Myocyte (in vitro differentiated cells): ENCODE measurements at places on chromosomes 7 and 10.

DNA sequence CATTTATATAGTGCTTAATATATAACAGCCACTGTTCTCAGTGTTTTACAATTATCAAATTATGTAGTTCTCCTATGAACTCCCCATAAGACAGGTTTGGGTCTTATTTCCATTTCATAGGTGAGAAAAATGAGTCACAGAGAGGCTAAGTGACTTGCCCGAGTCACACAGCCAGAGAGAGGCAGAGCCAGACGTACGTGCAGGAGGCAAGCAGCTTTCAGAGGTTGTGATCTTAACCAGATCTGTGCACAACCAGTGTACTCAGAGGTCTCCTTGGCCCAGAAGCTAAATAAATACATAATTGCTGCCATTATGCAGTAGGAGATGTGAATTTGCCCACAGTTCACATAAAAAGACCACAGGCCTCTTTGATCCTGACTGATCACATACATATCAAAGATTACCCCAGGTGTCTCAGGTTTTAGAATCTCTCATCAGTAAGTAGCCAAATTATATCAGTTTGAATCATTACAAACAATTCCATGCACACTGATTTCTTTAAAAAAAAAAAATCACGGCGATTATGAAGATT, 304.7 kb upstream of the AOAH start:
- no peak for DNase-seq

DNA sequence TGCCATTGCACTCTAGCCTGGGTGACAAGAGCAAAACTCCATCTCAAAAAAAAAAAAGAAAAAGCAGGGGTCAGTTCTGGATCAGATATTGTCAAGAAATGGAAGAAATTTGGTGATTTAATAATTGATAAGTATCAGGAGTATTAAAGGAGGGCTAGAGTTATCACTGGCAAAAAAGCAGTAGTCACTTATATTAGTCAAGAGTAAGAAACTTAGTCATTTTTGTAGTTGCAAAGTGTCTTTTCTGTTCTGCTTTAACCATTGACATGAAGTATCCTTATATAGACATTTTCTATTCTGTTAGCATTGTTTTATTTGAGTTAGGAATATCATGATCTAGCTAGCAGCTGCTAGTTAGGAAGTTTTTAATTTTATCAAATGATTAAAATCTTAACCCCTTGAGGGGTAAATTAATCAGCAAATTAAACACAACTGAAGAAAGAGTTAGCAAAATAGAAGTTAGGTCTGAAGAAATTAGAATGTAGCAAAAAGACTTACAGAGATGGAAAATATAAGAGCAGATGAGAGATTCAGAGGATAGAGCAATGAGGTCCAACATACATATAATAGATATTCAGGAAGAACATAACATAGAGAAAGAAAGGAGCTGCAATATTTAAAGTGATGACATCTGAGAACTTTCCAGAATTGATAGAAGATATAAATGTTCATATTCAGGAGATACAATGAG, 7.3 kb upstream of the CCDC6 start:
- DNase-seq, result no peak

DNA sequence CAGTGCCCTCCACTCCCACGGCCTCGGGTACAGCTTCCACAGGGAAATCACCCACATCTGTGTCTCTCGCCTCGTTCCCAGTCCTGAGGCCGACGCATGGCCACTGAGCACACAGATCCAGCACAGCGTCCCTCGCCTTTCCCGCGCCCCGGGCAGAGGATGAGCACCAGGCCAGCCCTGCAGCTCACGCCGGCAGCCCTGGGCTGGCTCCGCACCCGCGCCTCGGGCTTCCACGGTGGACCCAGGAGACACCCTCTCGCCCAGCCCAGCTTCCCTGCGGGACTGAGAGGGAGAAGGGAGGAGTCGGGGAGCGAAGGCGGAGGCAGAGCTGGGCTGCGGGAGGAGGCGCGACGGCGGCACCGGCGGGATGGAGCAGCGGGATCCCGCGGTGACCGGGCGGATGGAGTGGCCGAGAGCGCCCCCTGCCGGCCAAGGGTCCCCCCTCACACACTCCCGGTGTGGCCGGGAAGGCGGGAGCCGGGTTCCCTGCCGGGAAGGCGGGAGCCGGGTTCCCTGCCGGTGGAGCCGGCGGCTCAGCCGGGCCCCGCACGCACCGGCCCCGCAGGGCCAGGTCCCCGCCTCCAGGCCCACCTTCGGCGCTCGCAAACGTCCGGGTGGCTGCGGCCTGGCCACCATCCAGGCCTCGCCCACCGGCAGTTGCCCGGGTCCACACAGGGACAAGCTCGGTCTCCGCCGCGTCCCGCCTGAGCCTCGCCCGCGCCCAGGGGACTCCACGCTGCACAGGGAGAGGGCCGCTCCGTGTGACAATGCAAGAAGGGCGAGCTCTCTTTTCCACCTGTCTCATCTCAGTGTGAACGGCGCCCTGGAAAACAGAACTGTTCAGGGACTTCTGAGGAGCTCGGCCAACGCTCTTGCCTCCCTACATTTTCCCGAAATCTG, 110.3 kb upstream of the LANCL2 start:
- peak; percentile 86 for DNase-seq

DNA sequence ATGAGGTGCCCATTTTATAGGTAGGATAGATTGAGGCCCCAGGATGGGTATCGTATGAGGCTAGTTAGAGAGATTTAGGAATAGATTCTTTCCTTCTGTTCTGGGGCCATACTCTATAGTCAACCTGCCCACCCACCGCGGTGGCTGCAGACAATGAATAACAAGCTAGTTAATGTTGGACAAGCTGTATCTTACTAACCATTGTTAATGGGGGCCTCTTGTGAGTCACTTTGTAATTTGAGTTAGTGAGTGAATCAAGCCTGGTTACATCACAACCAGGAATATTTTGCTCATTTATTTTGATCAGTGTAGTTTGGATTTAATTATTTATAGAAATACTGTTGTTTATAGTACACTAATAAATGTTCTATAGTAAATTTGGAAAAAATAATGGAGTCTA, 7.3 kb downstream of the SORCS3 start:
- no peak for DNase-seq

- DNase-seq, result peak; percentile 87
These were observed 3.8 kb downstream of the RTKN2 start for GRCh38 chr10:62264702-62265436.

DNA sequence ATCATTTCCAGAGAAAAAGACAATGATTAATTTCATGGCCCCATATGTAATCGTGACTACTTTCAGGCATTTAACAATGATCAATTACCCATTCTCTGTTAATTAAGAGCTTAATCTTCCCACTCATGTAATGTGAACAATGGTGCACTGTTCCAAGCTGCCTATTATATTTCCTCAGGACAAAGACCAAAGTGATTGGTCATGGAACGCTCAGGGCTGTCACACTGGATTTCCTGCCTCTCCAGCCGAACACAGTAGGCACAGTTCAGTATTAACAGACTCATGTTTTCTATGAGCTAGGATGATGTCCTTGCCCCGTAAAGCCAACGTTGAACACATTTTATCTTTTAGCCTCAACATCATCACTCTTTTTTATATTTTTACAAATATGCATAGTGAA, 142.7 kb upstream of the FZD8 start:
- DNase-seq, result no peak

DNA sequence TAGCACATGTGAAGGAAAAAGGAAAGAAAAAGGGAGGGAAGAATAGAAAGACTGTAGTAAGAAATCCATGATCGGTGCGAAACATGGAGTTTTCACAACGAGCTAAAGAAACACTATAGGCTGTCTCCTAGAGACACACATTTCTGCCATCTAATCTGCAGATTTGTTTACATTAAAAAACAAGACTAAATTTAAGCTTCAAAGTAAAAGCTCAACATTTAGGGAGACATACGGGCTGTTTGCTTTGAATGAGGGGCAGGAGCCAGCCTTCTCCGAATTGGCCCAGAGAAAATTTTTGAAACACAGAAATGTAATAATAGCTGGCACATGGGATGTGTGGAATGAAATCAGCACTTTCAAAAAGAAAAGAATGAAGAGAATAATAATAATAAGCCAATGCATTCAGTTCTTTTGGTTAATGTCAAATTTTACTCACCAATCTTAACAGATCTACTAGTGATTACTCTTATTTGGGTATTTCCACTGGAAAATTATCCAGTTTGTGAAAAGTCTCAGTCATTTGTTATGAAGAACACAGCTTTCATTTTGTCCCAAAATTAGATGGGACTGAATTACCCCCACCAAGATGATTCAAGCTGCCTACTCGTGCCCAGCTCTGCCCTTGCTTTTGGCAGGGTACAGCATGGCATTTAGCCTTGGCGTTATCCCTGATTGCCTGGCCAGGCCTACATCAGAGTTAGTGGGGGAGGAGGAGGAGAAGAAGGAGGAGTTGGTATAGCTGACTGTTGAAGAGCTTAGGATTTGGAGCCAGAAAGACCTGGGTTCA, 47.1 kb downstream of the MTURN start:
- no peak for DNase-seq

GRCh38 chr10:100791369-100792058, 46.1 kb downstream of the PAX2 start:
- no peak for DNase-seq

- no peak for DNase-seq
These were observed 536.3 kb downstream of the KCNMA1 start for GRCh38 chr10:77101341-77101740.

GRCh38 chr7:50697748-50698147, 84.9 kb downstream of the GRB10 start:
- no peak for DNase-seq

DNA sequence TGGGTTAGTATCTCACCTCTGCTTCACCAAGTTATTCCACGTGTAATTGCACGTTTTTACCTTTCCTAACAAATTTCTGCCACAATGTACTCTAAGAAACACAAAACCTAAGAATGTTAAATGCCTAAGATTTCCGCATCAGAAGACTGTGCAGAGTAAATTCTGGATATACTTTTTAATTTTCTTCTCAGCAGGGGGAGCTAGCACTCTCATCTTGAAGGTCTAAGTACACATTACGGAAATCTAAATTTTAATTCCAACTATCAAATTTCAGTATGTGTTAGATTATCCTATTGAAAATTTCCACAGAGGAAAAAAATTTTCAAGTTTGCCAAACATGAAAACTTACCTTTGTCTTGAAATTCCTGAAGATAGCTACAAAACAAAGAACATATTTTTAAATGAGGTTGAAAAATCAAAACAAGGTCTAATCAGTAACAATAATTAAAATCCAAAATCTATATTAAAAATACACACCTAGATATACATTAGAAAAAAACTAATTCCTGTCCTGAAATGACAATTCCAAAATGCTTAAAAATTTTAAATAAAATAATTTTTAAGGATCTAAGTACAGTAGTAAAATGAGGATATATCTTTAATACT, 10.5 kb downstream of the SKAP2 start:
- peak; percentile 81 for DNase-seq

GRCh38 chr10:116254422-116255155, 18.4 kb downstream of the GFRA1 start:
- peak; percentile 86 for DNase-seq

- no peak for DNase-seq
These were observed 43.2 kb downstream of the ZNF467 start for GRCh38 chr7:149729983-149730801.

- no peak for DNase-seq
These were observed 46.3 kb downstream of the CDH23 start for GRCh38 chr10:71442859-71443570.

- no peak for DNase-seq
These were observed 20.7 kb downstream of the GARIN1A start for GRCh38 chr7:128692623-128693270.

DNA sequence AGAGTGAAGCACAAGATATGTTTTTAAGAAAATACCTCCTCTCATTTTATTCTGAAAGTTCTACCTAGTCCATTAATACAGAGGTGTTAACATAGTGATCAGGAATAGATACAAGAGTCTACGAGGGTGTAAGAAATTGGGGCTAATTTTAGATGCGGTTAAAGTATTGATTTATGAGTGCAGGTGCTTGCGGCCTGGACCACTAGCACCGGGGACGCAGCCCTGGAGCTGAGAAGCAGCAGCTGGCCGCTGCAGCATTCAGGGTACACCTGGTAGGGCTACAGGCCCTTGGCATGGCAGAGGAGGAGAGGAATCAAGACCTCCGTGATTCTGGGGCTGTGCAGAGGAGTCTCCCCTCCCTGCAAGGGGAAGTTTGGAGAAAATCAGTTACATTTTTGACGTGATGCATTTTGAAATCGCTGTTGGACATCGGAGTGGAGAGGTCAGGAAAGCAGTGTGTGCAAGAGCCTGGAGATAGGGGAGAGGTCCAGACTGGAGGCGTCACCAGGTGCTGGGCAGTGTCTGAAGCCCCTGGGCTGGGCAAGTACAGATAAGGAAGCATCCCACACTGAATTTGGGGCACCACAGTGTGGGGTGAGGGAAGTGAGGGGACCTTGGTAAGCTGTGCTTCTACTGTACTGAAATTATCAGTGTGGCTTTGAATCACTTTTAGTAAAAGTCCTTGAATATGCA, 112.3 kb downstream of the VWC2 start:
- DNase-seq, result peak; percentile 5

DNA sequence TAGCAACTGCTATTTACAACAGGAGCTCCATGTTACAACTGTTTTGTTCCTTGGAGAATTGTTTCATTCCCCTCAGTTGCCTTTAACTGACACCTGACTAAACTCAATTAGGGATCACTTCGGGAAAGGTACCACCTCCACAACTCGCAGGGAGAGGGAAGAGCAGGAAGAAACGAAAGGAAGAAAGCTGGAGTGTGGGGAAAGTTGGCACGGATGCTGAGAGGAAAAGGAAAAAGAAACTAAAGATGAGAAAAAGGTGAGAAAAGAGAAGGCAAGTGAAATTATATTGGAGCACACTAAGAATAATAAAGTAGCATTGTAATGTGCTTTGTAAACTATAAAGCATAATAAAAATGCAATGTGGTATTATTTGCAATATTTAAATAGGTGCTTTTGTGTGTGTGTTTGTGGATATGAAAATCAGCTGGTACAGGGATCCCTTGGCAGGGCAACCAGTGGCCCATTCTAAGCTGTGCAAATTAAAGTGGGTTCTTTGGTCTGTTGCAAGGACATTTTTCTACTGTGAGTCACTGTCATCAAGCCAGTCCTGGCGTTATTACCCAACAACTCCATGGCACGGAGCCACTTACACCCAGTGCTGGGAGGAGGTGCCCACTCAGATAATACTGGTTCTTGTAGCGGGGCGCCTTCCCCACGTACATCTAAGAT, 45.9 kb downstream of the HIPK2 start:
- peak; percentile 94 for DNase-seq

DNA sequence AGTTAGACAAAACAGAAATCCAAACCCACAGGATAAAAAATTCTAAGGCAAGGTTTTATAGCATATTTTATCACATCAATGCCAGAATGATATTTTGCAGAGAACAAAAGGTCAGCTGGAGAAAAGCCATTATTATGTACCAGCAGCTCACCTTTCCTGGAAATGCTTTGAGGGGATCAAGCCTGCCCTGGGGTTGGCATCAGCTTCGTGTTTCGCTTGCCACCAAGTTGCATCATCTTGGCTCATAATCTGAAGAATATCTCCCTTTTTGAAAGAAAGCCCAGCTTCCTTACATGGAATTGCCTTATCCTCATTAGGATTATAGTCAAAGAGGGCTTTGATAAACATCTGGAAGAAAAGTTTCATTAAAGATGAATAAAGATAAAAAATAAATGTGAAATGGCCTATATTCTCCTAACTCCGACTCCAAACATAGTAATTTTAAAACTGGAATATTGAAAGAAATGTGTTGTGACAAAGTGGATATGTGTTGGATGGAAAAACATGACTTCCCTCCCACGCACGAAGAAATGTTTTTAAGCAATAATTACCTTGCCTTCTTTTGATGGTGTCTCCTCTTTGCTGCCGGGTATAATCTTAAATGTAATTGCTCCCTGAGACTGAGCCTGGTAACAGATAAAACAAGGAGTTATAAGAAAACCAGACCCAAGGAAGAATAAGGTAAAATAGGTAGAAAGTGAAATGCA, 121.3 kb upstream of the ODAD2 start:
- DNase-seq, result peak; percentile 16
